Right renal cortex interstitium (tissue), 3 donors: ENCODE measurements at places on chromosomes 2 and 18. TPM values are rescaled to one million over a fixed set of nuclear protein-coding genes. Genes with fewer than 3 reads are reported as not detected.

The SERPINB10 gene
- polyA plus RNA-seq: 0.06 TPM

The CERS6 gene
- polyA plus RNA-seq: 55.1 TPM

The CRYGD gene
- polyA plus RNA-seq: not detected

The PLCL1 gene
- polyA plus RNA-seq: 20.9 TPM

The ATP5F1A gene
- polyA plus RNA-seq: 778 TPM

The NDUFV2 gene
- 134 TPM for polyA plus RNA-seq

The HRH4 gene
- polyA plus RNA-seq: not detected

The TUBA4B gene
- 1.4 TPM for polyA plus RNA-seq

The XPO1 gene
- 236 TPM for polyA plus RNA-seq

The GAREM2 gene
- 6.1 TPM for polyA plus RNA-seq

The RFX8 gene
- polyA plus RNA-seq: 1.00 TPM

The PLCD4 gene
- polyA plus RNA-seq: 10.0 TPM

The RGPD3 gene
- 0.43 TPM for polyA plus RNA-seq

GRCh38 chr2:10647441-10647840 lies 42.3 kb downstream of the NOL10 start:
- no peak for DNase-seq

- DNase-seq: no peak
These were observed 161.3 kb downstream of the MEIS1 start for GRCh38 chr2:66596256-66596655.

DNA sequence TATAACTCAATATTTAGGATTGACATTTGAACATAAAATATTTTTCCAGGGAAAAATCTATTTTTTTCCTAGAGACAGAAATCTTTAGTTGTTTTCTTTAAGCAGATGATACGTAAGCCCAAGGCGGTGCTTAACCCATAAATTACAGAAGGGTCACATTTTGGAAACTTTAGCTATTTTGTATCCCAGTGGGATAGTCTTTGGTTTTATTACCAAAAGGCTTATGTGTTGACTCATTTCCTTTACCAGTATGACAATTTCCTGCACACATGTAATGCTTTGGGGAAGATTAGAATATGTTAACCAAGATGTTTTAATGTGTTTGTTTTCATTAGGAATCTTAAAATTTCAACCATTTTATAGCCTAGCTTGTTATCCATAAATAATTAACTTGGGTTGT lies 24.8 kb downstream of the DYNC1I2 start:
- no peak for DNase-seq

DNA sequence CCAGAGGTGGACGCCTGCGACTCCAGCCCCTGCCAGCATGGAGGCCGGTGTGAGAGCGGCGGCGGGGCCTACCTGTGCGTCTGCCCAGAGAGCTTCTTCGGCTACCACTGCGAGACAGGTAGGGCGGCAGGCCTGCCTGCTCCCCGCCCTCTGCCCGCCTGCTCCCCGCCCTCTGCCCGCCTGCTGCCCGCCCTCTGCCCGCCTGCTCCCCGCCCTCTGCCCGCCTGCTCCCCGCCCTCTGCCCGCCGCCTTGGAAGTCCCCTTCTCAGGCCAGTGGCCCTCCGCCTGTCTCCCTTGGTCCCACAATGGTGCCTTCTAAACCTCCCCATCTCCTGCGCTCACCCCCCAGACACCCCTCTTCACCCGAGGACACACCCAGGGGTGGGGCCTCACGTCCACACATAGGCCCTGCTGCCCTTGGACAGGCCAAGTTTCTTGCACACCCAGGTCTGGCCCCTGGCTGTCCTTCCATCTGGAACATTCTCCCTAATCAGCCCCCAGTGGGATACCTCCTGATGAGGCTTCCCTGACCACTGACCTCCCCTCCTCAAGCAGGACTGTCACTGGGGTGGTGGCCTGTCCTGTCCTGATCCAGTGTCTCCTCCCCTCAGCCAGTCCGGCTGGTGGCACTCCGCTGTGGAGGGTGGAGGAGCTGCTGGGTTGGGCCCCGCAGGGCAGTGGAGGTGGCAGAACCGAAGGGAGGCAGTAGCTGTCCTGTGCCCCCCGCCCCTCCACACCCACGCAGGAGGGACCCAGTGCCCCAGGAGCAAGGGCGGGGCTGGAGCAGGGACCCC lies 37.9 kb downstream of the MTERF4 start:
- DNase-seq: no peak

GRCh38 chr18:78720456-78721237 lies 259.0 kb upstream of the SALL3 start:
- DNase-seq: no peak

DNA sequence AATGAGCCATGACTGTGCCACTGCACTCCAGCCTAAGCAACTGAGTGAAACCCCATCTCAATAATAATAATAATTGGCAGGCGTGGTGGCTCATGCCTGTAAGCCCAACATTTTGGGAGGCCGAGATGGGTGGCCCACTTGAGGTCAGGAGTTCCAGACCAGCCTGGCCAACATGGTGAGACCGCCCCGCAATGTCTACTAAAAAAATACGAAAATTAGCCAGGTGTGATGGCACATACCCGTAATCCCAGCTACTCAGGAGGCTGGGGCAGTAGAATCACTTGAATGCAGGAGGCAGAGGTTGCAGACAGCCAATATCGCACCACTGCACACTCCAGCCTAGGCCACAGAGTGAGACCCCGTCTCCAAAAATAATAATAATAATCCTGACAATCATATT lies 27.9 kb upstream of the LPIN2 start:
- DNase-seq: no peak

- no peak for DNase-seq
These were observed 195.6 kb upstream of the POU3F3 start for GRCh38 chr2:104658144-104658835.

GRCh38 chr2:172555272-172555521 lies 693 bp upstream of the PDK1 start:
- DNase-seq: no peak

GRCh38 chr2:830419-831224 lies 120.0 kb upstream of the SNTG2 start:
- no peak for DNase-seq

DNA sequence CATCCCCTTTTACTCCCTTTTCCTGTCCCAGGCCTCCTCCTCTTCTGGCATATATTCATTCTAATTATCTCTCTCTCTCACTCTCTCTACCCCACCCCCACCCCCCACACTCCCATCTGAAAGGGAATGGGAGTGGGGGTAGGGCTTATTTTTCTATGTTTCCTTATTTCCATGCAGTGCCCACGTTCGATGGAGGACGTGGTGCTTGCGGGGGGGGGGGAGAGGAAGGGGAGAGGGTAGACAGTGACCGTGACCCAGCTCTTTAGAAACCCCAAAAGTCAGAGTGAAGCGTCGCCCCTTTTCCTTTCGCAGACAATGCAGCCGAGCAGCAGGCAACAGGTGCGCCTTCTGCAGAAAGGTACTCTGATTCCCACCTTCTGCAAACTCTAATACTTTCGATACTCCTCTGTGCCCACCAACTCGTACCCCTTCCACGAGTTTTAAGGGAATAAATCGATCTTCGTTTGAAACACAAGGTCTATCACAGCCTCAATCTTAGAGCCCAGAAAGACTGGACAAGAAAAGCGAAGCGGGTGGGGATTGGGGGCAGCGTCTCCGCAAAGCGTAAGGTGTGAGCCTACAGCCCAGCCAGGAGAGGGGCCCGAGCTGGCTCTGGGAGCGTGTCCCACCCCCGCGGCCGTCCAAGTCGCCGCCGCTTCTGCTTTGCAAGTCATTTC lies 891 bp upstream of the NR4A2 start:
- no peak for DNase-seq

GRCh38 chr18:46652372-46652771 lies 4.6 kb downstream of the LOXHD1 start:
- no peak for DNase-seq

DNA sequence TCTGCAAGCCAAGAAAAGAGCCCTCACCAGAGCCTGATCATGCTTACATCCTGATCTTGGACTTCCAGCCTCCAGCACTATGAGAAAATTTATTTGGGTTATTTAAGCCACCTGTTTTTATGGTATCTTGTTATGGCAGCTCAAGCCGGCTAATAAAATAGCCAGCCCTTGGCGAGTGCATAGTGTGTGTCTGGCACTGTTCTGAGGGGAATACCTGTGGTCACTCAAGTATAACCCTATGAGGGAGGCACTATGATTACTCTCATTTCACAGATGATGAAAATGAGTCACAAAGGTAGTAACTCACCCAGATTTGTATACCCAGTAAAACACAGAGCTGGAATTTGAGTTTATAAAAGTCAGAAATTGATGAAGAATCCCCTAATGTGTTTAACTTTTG lies 556.9 kb upstream of the SETBP1 start:
- no peak for DNase-seq

- DNase-seq: no peak
These were observed 25.6 kb downstream of the MRPL33 start for GRCh38 chr2:27796791-27797765.

GRCh38 chr18:58937071-58937886 lies 72.6 kb downstream of the ZNF532 start:
- DNase-seq: no peak

- no peak for DNase-seq
These were observed 289.0 kb downstream of the CNTNAP5 start for GRCh38 chr2:124314084-124314483.

DNA sequence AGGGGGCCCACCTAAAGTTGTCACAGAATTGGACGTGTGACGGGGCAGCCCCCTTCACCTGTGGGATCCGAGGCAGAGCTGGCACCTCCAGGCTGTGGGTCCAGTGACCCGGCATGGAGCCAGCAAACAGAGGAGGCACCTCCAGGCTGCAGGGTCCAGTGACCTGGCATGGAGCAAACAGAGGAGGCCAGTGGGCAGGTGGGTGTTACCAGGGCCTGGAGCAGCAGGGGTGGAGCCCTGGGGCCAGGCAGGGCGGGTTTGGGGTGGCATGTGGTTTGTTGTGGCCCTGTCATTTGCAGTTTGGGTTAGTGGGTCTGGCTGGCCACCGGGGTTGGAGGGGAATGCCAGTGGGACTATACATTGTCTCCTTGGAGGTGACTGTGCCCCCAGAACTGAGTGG lies 68.2 kb downstream of the HPCAL1 start:
- no peak for DNase-seq

DNA sequence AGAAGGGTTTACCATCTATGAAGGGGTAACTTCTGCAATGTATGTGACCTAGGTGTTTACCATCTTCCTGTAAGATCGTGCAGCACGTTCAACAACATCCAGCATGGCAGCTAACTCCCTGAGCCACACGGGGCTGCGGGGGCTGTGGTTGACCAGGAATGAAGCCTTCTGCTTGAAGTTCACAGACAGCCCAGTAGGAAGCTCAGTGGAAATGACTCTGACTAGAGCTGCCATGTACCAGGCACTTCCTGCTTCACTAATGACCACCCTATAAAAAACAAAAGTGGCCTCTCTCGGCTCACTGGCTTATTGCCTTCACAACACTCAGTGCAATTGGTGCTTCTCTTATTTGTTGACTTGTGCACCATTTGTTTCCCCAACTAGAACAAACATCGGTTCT lies 99.7 kb upstream of the SMAD7 start:
- no peak for DNase-seq

DNA sequence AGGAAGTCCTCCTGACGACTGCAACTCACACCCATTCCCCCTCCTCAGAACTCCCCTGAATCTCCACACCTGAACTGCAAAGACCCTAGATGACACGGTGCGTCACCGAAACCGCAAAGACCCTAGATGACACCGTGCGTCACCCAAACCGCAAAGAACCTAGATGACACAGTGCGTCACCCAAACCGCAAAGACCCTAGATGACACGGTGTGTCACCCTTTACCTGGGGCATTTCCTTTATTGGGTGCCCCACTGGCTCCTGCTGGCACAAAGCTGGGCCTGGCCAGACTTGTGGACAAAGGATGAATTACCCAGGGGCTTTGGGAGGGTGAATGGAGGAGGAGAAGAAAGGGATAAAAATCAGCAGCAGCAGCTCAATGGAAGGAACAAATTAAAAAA lies 123.8 kb downstream of the CELF4 start:
- no peak for DNase-seq

DNA sequence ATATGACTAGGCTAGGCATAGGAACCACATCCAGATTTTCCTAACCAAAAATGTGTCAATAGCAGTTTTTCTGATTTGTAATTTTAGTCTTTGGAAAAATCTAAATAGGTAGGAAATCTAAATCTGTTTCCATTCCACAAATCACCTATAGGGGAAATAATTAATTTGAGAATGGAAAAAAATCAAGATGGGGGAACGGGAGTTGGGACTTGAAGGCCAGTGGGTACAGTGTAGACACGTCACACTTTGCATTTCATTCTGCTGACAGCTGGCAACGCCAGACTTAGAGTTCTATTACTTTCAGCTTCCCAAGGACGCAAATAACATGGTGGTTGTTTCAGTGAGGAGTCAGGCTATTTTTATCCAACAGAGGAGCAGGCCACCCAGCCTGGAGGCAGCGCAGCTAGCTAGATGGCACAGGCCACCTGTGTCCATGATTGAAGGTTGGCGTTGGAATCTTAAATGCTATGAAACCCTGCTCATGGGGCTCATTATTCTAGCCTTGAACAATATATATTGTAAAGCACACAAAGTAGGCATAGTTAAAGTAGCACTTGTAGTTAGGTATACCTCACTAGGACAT lies 23.4 kb downstream of the HNRNPA3 start:
- DNase-seq: no peak

GRCh38 chr2:231259104-231259503 lies 60.7 kb downstream of the ARMC9 start:
- no peak for DNase-seq

DNA sequence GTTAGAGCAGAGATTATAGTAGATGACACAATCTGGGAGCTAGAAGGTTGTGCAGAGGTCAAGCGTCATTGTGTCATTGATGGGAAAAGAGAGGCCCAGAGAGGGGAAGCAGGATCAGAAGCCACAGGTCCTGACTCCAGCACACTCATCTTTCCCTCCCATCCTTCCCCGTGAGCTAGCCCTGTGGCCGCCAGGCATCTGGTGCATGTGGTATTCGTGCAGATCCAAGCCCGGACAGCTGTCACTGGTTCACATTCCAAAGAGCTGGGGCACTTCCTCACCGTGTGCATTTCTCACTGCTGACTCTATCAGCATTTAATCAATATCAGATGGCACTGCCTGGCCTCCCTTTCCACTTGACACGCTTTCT lies 94.1 kb upstream of the THOC1 start:
- DNase-seq: no peak

DNA sequence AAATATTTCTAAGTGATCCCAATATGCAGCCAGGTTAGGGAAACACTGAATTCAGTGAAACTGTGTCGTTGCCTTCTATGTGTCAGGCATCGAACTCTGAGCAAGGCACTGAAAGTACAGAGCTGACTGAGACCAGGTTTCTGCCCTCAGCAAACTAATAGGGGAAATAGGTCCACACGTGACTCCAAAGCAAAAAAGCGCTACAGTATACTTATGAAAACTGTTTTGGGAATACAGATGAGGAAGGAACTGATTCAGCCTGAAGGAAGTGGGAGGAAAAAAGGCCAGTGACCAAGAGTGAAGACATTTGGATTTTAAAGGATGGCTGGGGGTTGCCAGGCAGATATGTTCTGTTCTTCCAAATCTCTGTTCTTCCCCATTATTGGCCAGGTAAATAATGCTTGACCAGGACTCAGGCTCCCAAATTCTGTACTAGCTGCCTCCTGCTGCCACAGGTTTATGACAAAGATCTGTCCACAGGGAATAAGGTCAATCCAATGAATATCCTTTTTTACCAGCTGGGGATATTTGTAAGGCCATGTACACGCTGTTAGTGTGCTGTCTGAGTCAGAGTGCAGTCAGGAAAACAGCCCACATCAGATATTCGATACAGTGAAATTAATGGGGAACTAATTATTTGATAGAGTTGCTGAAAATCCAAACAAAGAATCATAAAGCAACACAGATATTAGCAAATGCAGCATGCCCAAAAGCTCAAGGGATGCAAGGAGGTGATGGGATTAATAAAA lies 24.5 kb upstream of the INPP4A start:
- DNase-seq: no peak
